ENCODE measurements at places on chromosomes 5 and 9.

DNA sequence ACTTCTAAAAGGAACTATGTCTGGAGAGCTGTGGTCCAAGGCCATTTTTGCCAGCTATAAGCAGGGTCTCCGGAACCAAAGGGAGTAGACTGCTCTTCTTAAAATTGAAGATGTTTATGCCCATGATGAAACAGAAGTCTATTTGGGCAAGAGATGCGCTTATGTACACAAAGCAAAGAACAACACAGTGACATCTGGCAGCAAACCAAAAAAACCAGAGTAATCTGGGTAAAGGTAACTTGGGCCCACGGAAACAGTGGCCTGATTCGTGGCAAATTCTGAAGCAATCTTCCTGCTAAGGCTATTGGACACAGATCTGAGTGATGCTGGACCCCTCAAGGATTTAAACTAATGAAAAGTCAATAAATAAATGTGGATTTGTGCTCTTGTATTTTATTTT is 29.7 kb upstream of the GLDC start:
- no peak for DNase-seq

DNA sequence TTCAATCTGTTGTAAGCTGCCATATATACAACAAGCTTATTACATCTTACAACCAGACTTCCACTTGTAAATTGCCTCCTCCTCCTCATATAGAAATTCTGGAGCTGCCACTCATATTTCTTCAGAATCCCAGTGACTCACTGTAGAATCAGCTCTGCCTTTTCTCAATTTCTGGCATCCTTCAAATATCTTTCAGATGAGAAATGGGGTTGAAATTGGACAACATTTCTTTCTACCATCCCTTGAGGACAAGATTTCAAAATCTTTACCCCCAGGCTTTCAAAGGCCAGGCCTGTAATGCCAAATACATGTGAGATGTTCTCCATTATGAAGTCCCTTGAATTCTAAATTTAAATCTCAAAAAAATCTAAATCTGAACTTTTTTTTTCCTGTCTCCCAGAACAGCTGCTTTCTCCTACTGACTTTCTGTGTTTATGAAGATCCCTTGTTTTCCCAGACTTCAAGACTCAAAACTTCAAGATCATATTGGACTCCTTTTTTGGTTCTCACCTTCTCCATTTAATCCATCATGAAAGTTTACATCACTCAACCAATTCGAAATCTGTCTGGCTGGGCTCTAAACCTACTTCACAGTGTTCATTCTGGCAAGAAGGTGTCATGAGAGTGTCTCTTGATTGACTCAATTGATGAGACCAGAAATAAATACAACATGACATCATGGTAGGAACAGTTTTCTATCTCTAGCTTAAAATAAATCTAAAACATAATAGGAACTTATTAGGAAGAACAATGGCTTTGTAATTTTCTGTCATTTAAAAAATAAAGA is 109.8 kb downstream of the HMHB1 start:
- DNase-seq, result no peak

DNA sequence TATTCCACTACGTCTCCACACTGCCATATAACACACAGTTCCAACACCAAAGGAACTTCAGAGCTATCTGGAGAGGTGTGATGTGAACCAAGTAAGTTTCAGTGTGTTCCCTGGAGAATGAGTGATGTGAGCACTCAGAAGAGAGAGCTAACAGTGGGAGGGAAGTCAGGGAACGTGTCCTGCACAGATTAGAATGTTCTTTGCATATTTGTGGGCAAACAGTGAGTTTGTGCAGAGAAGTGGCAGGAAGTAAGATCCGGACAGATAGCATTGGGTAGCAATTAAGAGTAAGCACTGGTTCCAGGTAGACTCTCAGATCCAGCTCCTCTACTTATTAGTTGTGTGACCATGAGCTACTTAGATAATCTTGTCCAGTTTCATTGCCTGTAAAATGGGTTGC is 206.4 kb downstream of the PDZD2 start:
- DNase-seq, result no peak

- DNase-seq, result no peak
Observed at GRCh38 chr9:35882996-35883395, 12.8 kb upstream of the OR13J1 start.

DNA sequence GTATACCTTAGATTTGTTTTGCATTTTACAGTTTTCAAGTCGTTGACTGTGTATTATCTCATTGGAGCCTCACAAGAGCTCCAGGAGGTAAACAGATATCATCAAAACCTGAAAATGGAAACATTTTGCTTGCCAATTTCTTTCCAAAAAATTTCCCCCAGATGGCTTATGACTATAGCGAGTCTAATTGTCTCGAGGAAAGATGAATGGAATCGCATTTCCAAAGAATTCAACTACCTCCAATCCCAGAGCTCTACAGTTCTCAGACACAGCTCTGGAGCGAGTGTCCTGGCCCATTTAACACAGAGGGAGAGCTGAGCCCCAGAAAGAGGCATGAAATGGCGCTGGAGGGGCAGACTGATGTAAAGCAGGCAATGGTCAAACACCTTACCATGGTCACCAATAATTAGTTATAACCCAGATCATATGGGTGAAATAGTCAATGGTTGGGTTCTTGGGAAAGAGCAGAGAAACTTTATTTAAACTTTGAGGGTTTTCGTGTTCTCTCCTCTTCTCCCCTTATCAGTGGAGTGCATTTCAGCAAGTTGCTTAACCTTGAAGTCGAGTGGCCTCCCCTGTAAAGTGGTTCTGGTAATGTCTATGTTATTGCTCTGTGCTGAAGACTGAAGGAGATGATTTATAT is 168.2 kb downstream of the ZDHHC21 start:
- no peak for DNase-seq

DNA sequence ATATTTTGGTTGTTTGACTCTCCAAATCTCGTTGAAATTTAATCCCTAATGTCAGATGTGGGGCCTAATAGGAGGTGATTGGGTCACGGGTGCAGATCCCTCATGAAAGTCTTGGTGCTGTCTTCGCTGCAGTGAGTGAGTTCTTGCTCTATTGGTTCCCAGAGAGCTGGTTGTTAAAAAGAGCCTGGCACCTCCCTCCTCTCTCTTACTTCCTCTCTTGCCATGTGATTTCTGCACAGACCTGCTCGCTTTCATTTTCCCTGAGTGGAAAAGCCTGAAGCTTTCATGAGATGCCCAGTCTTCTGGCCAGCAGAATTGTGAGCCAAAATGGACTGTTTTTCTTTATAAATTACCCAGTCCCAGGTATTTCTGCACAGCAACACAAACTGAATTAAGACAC is 221.6 kb downstream of the MAT2B start:
- no peak for DNase-seq

DNA sequence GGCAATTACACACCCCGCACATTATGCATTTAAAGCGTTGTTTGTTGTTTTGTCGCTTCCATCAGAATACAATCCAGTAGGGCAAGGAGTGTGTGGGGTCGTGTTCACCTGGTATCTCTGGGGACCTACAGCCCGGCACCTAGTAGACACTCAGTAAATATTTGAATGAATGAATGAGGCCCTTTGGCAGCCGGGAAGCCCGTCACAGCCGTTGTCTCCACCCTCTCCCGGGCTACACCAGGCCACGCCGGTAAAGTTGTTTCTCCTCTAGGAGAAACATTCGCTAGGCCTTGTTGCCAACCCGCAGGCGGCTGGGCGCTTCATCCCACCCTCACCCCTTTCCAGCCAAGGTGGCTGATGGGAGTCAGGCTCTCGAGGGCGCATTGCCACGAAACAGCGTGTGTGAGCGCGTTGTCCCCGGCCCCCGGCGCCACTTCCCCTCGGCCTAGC is 876 bp upstream of the JAK2 start:
- no peak for DNase-seq

- DNase-seq, result no peak
Observed at GRCh38 chr9:13508681-13509080, 229.2 kb upstream of the MPDZ start.

- no peak for DNase-seq
Observed at GRCh38 chr5:169767938-169768337, 130.9 kb downstream of the DOCK2 start.

GRCh38 chr5:152688561-152689249 is 283.6 kb upstream of the NMUR2 start:
- no peak for DNase-seq

GRCh38 chr5:110977915-110978314 is 93.6 kb upstream of the TSLP start:
- DNase-seq, result no peak

- no peak for DNase-seq
Observed at GRCh38 chr9:127921557-127922120, 4.8 kb upstream of the ST6GALNAC4 start.

- DNase-seq, result no peak
Observed at GRCh38 chr9:131627326-131627647, 82.0 kb downstream of the PRRT1B start.

- no peak for DNase-seq
Observed at GRCh38 chr5:65009207-65009606, 240.5 kb downstream of the CWC27 start.

GRCh38 chr5:134435560-134435959 is 23.9 kb upstream of the CDKN2AIPNL start:
- no peak for DNase-seq

DNA sequence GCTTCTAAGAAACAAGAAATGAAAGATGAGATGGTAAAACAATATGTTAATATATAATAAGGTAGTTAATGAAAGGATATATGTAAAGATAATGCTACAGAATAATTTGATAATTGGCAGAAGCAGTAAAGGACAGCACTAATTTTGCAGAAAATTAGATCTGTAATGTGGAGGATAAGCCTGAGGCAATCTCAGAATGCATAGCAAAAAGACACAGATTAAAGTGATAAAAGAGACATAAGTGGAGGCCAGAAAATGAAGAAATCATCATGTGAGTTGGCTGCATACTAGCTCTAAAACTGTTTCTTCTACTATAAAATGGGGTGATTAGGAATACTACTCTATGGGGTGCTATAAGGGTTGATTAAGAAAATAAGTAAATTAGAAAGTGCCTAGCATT is 225.9 kb downstream of the SEC61B start:
- DNase-seq, result no peak

GRCh38 chr5:140673187-140673976 is at the start of gene DND1:
Gene DND1 (minus strand): TSS chr5:140673576. CDS start chr5:140673542, 34 bp downstream.
- DNase-seq, result no peak

- DNase-seq, result no peak
Observed at GRCh38 chr9:123654994-123655637, 274.8 kb downstream of the DENND1A start.

- no peak for DNase-seq
Observed at GRCh38 chr9:138078846-138079245, 201.3 kb downstream of the CACNA1B start.

- DNase-seq, result no peak
Observed at GRCh38 chr9:15333376-15333881, 26.4 kb upstream of the TTC39B start.

- DNase-seq, result no peak
Observed at GRCh38 chr5:14178671-14179211, 35.6 kb downstream of the TRIO start.

DNA sequence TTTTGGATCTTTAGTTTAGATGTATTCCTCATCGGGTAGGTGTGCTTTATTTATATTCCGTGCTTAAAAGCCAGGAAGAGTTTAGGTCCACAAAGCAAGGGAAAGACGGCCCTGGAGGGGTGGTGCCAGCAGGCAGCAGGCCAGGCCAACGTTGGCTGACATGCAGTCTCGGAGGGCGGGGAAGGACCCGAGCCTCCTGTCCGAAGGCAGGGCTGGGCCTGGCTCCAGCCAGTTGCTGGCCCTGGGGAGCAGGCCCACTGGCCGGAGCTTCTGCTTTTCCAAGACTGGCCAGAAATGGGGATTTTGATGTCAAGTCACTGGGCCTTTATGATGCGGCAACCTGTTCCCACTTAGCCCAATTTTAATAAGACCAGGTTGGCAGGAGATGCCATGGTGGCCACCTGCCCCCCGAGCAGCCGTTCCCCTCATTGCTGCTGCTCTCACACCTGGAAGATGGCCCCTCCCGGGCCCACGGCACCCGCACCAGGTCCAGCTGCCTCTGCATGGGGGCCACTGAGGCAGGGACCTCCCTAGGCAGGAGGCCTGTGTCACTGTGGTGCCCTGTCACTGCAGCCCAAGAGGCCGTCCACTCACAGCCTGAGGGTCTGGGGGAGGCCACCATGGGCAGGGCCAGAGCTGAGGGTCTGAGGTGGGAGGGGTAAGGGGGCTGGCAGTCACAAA is 23.2 kb downstream of the LPCAT1 start:
- no peak for DNase-seq

GRCh38 chr9:33158843-33159776 is 8.0 kb downstream of the B4GALT1 start:
- DNase-seq, result peak; percentile 58

GRCh38 chr5:40402007-40402364 is 277.7 kb upstream of the PTGER4 start:
- DNase-seq, result no peak

- DNase-seq, result no peak
Observed at GRCh38 chr9:68668127-68668526, 36.9 kb upstream of the PIP5K1B start.

GRCh38 chr9:115739096-115739875 is 414.3 kb upstream of the PAPPA start:
- DNase-seq, result no peak

DNA sequence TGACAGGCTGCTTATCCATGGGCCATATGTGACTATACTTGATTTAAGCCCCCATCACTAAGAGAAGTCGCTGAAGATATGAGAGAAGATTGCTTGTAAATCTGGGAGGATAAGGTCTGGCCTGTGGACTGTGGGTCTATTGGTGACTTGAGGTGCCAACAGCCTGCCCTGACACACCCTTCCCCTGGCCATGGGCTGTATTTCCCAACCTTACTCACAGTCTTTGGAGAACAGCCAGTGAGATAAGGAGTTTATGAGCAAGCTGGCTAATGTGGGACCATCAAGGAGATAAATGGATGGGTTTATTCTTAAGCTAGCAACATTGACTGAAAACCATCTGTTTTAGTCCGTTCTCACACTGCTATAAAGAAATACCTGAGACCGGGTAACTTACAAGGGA is 231.3 kb downstream of the ZSWIM6 start:
- DNase-seq, result no peak
